ENCODE measurements at places on chromosomes 12 and 14. TPM values are rescaled to one million over a fixed set of nuclear protein-coding genes. Genes with fewer than 3 reads are reported as not detected.

DNA sequence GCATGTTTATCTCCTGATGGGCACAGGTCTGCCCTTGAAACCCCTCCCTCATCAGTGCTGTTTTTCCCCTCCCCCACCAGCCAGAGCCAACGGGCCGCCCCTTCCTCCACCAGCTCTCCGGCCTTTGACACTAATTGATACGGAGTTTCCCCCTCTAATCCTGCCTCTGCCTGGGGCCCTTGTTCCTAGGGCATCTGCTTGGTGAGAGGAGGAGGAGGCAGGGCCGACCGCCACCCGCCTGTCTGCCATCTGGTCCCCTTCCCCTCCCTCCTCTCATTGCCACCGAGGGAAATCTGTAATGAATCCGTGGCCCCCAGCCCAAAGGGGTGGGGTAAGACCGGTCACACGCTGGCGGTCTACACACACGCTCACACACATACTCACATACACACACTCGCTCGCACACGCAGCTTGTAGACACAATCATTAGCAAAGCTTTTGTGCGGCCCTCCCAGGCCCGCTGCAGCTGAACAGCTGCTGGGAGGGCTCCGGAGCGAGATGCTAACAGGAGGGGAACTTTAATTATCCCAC lies 27.4 kb downstream of the SRRM4 start:
- no peaks in the 10 kb centered on the region for H3K36me3 ChIP-seq
- no peak for DNase-seq
- peaks cover 15% of the 10 kb centered on the region for H3K27me3 ChIP-seq
- H3K4me3 ChIP-seq: no peak overlapping the region
- H3K27ac ChIP-seq: no peak overlapping the region

- H3K36me3 ChIP-seq: no peaks in the 10 kb centered on the region
- H3K4me3 ChIP-seq: no peak overlapping the region
- no peak overlapping the region for H3K27ac ChIP-seq
- 0 out of 2 replicates have a peak, but pooled peaks cover 2% of the 10 kb centered on the region for H3K4me1 ChIP-seq
Measured at GRCh38 chr12:119783787-119784186, 93.3 kb downstream of the CIT start.

Gene HPD
- 0.35 TPM for total RNA-seq

DNA sequence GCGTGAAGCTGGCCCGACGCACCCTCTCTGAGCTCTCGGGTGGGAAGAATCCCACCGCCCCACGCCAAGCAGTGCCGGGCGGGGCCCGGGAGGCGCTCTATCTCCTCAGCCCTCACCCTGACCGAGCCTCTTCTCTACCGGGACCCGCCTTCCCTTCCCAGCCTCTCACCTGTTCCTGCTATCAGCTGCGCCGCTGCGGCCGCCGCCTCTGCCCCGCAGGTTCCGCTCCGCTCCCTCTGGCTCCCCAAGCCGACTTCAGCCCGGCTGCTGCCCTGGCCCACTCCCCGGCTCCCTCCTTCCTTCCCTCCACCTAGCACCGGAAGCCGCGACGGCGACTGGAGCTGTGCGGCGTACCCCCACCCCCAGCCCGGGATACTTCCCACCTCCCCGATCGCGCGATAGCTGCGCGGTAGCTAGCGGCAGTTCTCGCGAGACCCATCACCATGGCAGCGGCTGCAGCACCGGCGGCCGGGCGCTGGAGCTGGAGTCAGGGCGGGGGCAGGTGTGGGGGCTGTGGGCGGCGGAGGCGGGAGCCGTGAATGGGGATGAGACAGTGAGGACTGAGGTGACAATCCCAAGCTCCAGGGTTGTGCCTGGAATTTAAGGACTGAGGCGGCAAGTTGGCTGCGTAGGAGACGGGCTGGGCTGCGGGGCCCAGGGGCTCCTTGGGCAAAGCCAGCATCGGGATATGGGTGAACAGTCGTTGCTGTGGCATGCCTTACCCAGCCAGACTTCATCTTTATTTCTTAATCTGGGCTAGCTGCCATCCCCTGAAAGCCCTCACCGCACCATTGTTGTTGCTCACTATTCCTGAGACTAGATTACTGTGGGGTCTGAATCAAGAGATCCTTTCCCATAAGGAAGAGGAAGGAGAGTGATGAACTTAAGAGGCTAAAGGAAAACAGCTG lies at the start of gene ARF3:
TSS of gene ARF3 (minus strand) at position 347 of the 908 bp plus-strand sequence. CDS start 16,392 bp downstream, outside the sequence.
- peaks cover 24% of the 10 kb centered on the region for H3K4me1 ChIP-seq
- peak within 1 kb of the TSS; percentile 33 for H3K27ac ChIP-seq
- H3K27me3 ChIP-seq: no peaks in the 10 kb centered on the region
- H3K36me3 ChIP-seq: peaks cover 26% of the 10 kb centered on the region
- DNase-seq: peak; percentile 82

DNA sequence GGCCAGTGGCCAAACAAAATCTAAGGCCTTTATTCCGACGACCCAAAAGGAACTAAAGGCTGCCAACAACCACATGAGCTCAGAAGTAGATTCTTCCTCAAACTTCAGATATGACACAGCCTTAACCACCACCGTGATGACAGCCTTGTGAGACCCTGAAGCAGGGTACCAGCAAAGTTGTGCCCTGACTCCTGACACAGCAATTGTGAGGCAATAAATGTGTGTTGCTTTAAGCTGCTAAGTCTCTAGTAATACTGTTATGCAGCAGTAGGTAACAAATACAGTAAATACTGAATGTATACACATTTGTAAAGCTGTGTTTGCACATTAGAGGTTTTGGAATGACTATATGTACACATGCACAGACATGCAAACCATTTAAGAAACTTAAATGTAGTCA lies 10.7 kb upstream of the SLC6A13 start:
- no peak overlapping the region for H3K27ac ChIP-seq
- peaks cover 5% of the 10 kb centered on the region for H3K27me3 ChIP-seq
- no peak for DNase-seq

DNA sequence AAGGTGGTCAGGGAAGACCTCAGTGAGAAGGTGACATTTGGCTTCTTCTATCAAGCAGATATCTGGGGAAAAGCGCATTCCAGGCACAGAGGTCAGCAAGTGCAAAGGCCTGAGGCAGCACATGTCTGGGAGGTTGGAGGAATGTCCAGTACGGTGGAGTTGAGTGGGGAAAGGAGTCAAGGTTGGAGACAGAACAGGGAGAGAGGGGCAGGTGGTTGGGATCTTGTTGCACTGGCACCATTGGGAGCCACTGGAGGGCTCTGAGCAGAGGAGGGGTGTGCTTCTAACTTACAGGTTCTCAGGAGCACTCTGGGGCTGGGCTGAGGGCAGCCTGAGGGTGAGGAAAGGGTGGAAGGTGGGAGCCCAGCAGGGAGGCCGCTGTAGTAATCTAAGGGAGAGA lies 52.1 kb downstream of the EID3 start:
- H3K27me3 ChIP-seq: no peaks in the 10 kb centered on the region
- DNase-seq: peak; percentile 62
- peak overlapping the region; percentile 54 for H3K27ac ChIP-seq
- peaks cover 27% of the 10 kb centered on the region for H3K36me3 ChIP-seq
- peaks cover 22% of the 10 kb centered on the region for H3K4me1 ChIP-seq

DNA sequence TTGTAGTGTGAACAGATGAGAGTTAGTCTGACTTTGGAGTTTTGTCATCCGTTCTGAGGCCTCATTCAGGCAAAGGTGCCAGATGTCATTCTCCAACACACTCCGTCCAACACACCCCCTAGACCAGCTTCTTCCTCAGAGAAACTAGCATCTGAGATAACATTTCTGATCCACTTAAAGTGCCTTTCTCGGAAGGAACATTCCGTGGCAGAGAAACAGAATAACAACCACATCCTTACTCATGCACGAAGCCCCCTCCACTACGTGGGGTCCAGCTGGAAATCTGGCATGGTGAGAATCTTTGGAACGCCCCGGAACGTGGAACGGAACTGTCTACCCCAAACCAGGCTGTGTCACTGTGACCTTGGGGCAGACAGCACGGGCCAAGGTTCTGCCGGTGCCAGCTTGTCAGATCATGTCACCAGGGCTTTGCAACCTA lies 17.0 kb upstream of the BCL7A start:
- no peak for DNase-seq
- H3K4me3 ChIP-seq: no peak overlapping the region
- no peaks in the 10 kb centered on the region for H3K27me3 ChIP-seq

Gene ASPG
- 0.33 TPM for total RNA-seq

Gene ALKBH2
- 15.2 TPM for total RNA-seq

DNA sequence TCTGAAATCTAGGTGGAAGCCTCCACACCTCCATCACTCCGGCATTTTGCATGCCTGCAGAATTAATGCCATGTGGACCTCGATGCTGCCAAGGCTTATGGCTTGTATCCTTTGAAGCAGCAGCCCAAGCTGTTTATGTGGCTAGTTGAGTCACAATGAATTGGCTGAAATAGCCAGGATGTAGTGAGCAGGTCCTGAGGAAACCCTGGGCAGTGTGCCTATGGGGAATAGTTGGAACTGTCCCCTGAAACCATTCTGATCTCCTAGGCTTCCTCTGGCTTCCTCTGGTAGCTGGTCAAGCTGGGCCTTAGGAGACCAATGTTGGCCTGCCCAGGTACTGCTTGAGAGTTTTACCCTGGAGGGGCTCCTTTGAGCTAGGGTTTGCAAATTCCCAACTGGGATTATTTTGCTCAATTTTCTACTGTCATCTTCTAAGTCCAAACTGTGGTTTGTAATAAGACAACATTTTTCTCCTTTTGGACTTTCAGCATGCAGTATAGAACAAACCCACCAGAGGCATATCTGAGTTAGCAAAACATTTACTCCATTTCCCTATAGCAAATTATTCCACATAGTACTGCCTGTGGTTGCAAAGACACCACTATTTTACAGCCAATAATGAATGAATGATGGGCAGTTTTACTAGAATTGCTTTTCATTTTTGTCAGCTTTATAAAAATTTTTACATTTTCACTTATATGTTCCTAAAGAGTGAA lies 85.1 kb upstream of the AMIGO2 start:
- 0 out of 2 replicates have a peak, but pooled peaks cover 3% of the 10 kb centered on the region for H3K4me1 ChIP-seq
- no peak overlapping the region for H3K27ac ChIP-seq
- H3K27me3 ChIP-seq: no peaks in the 10 kb centered on the region
- no peak overlapping the region for H3K4me3 ChIP-seq
- DNase-seq: no peak
- H3K36me3 ChIP-seq: no peaks in the 10 kb centered on the region

DNA sequence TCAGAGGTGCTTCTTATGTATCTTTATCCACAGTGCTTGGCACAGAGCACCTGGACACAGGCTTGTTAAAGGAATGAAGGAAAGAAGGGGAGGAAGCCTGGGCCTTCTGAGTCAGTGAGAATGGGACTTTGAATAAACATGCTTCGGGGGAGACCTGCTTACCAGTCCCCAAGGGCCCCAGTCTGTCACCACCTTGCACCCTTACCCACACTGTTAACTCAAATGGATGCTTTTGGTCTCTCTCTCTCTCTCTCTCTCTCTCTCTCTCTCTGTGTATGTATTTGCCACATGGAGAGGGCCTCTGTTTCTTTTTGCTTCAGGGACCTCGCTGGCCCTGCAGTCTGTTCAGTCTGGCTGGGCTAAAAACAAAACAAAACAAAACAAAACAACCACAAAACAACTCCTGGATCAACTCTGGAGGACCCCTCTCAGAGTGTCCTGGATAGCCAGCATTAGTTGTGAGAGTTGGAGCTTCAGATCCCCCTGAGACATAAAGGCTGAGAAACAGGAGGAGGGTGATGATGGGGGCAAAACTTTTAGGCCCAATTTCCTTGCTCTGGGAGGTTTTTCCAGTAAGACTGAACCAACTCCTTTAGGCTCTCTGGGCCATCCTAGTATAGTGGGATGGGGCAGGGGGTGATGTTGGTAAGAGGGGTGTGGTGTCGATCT lies 1.9 kb downstream of the KIF5A start:
- H3K36me3 ChIP-seq: no peaks in the 10 kb centered on the region
- H3K4me3 ChIP-seq: no peak overlapping the region
- DNase-seq: no peak

DNA sequence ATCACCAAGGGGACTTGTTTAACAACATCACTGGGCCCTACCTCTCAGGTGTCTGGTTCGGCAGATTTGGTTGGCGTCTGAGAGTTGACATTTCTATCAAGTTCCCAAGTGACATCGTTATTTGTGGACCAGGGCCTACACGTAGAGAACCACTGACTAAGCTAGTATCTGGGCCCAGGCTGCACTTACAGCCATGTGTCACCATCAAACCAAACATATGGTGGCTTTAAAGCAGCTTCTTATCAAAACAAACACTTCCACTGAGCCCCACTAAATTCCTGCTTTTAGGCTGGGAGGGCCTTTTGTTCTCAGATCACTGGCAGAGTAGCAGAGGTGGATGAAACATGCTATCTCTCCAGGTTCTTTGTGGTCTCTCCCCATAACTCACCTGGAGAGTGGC lies 220.5 kb downstream of the PELI2 start:
- H3K36me3 ChIP-seq: no peaks in the 10 kb centered on the region
- H3K27ac ChIP-seq: no peak overlapping the region
- peaks cover 10% of the 10 kb centered on the region for H3K4me1 ChIP-seq
- H3K27me3 ChIP-seq: no peaks in the 10 kb centered on the region
- H3K4me3 ChIP-seq: no peak overlapping the region
- no peak for DNase-seq

DNA sequence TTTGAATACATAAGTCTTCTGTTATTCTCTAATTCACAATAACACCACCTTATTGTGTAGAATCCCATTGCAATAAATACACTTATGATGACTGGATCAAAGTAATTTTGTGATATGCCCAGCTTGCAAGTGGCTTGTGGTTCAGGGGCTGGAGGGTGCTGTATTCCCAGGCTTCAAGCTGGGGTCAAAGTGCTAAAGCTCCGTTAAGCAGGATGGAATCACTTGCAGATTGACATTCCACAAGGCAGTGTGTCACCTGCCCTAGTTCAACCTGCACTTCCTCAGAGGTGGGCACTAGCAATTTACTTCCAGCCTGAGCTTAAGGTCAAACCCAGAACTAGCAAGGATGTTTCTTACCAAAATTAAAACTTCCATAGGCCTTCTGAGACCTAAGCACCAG lies 166.6 kb downstream of the SSPN start:
- H3K4me1 ChIP-seq: no peaks in the 10 kb centered on the region
- H3K27me3 ChIP-seq: no peaks in the 10 kb centered on the region
- no peak overlapping the region for H3K27ac ChIP-seq
- DNase-seq: no peak

GRCh38 chr12:92021666-92022035 lies 124.0 kb downstream of the BTG1 start:
- H3K27ac ChIP-seq: no peak overlapping the region
- no peaks in the 10 kb centered on the region for H3K36me3 ChIP-seq
- H3K27me3 ChIP-seq: no peaks in the 10 kb centered on the region
- H3K4me1 ChIP-seq: no peaks in the 10 kb centered on the region

Gene ZNF664
- 87.6 TPM for total RNA-seq

- no peaks in the 10 kb centered on the region for H3K36me3 ChIP-seq
- no peak overlapping the region for H3K4me3 ChIP-seq
- H3K27ac ChIP-seq: no peak overlapping the region
- no peaks in the 10 kb centered on the region for H3K27me3 ChIP-seq
Measured at GRCh38 chr14:64594438-64594837, 44.7 kb downstream of the PPP1R36 start.

GRCh38 chr12:46415552-46415951 lies 43.0 kb upstream of the SLC38A2 start:
- no peak for DNase-seq
- peaks cover 16% of the 10 kb centered on the region for H3K4me1 ChIP-seq
- no peaks in the 10 kb centered on the region for H3K36me3 ChIP-seq
- no peaks in the 10 kb centered on the region for H3K27me3 ChIP-seq
